ENCODE measurements at places on chromosomes 4 and X. TPM values are rescaled to one million over a fixed set of nuclear protein-coding genes. Genes with fewer than 3 reads are reported as not detected.

The ENOPH1 gene
- 30.8 TPM for total RNA-seq

The SHROOM3 gene
- 145 TPM for total RNA-seq

The SPANXB1 gene
- not detected for total RNA-seq

The HSPA4L gene
- 14.5 TPM for total RNA-seq

DNA sequence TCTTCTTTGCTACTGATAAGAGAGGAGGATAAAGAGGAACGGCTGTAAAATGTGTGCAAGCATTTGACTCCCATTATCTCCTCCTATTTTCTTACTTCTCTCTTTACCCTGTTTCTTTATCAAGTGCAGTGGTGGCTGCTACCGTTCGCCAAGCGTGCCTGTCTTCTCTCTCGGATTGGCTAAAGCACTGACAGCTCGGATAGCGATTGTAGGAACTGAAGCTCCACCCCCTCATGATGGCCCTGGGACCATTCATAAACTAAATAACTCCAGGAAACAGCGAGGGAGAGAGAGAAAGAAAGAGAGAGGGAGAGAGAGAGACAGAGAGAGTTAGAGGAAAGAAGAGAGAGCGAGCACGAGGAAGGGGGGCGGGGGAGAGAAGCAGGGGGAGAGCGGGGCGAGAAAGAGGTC lies 305 bp upstream of the MAB21L2 start:
- no peaks in the 10 kb centered on the region for H3K27me3 ChIP-seq
- no peak overlapping the region for H3K4me3 ChIP-seq
- DNase-seq = no peak

DNA sequence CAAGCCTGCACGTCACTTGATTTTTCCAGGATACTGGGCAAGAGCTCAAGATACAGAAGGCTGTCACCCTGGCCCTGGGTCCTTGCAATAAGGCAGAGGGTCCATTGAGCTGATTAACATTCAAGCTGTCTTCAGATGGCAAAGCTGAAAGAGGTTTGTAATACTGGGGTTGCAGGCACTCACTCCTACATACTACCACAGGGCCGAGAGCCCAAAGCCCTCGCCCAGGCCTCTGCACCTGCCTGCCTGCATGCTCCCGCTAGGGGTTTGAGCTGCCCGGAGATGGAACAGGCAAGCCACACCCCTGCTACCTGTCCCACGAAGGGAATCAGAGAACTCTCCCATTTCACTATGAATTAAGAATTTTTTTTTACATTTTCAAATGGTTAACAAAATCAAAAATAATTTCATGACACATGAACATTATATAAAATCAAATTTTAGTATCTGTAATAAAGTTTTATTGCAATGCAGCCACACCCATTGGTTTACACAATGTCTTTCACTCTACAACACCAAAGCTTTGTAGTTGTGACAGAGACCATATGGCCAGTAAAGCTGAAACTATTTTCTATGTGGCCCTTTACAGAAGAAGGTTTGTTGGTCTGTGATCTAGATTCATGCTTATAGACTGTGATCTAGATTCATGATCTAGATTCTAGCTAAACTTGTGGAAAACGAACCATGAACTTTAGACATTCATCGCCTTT lies 530.4 kb upstream of the IGFBP7 start:
- no peak overlapping the region for H3K27ac ChIP-seq
- no peaks in the 10 kb centered on the region for H3K36me3 ChIP-seq
- no peak for DNase-seq
- no peak overlapping the region for H3K4me3 ChIP-seq

DNA sequence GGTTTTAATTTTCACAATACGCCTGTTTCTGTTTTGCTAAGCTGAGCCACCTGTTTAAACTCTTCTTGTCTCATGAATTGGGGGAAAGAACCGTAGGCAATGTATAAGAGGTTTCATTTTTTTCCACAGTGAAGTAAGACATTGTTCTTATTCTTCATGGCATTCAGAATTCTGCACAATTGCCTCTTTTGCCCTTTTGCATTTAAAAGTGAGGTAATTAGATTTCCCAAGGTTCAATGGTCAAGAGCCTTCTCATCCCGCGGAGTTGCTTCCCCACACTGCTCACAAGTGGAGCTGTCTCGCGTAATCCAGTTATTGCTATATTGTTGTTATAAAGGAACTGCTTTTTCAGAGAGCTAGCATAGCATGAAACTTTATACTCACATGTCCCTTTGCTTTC lies 90.9 kb upstream of the SPRY1 start:
- no peaks in the 10 kb centered on the region for H3K27me3 ChIP-seq
- DNase-seq = no peak
- H3K27ac ChIP-seq = no peak overlapping the region
- H3K4me1 ChIP-seq = no peaks in the 10 kb centered on the region
